ENCODE measurements at places on chromosomes 16 and 17.

DNA sequence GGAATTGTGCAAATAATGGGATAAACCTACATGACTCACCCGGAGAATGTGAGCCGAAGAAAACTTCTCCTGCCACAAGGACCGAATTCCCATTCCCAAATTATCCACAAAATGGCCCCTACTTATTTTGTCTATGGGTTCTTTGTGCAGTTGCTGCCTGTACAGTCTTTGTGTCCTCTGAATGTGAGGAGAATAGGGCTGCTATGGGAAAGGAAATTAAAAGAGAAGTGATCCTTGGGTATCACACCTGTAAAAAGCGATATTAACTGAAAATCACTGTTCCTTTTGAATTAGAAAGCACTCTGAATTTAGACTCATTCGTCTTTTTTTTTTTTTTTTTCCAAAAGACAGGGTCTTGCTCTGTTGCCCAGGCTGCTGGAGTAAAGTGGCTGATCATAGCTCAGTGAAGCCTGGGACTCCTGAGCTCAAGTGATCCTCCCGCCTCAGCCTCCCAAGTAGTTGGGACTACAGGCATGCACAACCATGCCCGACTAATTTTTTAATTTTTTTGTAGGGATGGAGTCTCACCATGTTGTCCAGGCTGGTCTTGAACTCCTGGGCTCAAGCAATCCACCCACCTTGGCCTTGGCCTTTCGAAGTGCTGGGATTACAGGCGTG is 45.4 kb downstream of the CHD9 start:
- DNase-seq, result no peak

GRCh38 chr17:49549691-49550678 is 25.7 kb upstream of the NXPH3 start:
- DNase-seq, result no peak

DNA sequence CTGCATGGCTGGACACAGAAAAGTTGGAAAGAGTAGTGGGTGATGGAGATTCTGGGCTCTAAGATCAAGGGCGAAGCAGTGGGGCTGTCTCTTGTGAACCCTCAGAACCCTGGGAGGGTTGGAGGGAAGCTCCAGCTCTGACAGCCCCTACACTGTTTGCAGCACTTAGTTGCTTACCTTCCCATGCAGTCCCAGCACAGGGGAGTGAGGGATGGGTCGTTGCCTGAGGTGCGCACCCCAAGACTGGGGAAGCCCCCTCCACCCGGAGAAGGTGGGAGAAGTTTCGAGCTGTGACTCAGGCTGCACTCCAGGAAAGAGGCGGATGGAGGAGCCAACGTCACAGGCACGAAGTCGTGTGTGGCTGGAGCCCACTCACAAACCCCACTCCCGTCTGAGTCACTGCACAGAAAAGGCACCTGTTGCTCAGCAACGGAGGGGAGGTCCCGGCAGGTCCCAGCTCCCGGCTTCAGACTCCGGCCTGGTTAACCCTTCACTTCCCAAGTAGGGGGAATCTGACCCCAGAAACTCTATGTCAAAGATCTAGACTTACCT is 60.1 kb downstream of the AIPL1 start:
- DNase-seq, result peak; percentile 53

DNA sequence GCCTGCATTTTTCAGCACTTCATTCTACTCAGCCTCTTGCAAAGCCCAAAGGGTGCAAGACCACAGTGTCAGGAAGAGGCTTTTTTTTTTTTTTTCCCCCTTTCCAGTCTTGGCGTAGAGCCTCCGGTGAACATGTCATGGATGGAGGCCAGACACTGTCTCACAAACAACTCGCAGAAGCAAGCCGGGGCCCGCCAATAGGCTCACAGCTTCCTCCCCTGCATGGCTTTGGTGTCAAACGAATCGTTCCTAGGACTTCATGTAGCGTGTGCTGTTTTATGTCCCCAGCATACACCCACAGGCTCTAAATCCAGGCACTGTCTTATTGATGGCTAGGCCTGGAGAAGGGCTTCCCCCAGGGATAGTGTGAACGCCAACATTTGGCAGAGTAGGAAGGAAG is 457.7 kb upstream of the MAF start:
- peak; percentile 54 for DNase-seq

GRCh38 chr16:10534748-10535147 is 45.6 kb downstream of the EMP2 start:
- DNase-seq, result no peak

- DNase-seq, result no peak
These were observed 84.0 kb upstream of the CACNG5 start for GRCh38 chr17:66750781-66751543.

DNA sequence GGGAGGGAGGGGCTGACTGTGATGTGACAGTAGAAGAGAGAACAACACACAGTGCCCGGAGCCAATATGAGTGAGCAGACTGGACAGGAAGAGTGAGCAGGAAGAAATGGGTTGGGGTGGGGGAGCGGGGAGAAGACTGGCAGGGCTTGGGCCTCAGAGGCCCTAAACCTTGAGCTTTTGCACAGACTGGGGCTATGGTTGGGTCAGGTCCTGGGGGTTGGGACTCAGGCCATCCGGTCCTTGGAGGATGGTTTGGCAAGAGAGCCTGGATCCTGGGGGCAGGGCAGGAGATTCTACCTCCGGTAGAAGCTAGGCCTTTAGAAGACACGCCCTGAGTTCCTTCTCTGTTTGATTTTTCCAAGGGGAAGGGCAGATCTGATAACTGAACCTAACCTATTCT is 1.1 kb downstream of the CAMTA2 start:
- no peak for DNase-seq
